ENCODE measurements at places on chromosomes 5 and 9.
A peak's percentile ranks its signal among the peaks of the same experiment; 100 is the strongest.

GRCh38 chr5:55997742-55998351 lies 3.1 kb upstream of the IL6ST start:
- H3K36me3 ChIP-seq: no peaks in the 10 kb centered on the region
- peaks cover 4% of the 10 kb centered on the region for H3K4me1 ChIP-seq
- DNase-seq: no peak

GRCh38 chr5:159106569-159107282 lies 7.0 kb upstream of the EBF1 start:
- no peaks in the 10 kb centered on the region for H3K36me3 ChIP-seq
- H3K27me3 ChIP-seq: no peaks in the 10 kb centered on the region
- no peak overlapping the region for H3K4me3 ChIP-seq
- DNase-seq: peak; percentile 80
- no peak overlapping the region for H3K27ac ChIP-seq
- peaks cover 10% of the 10 kb centered on the region for H3K4me1 ChIP-seq

DNA sequence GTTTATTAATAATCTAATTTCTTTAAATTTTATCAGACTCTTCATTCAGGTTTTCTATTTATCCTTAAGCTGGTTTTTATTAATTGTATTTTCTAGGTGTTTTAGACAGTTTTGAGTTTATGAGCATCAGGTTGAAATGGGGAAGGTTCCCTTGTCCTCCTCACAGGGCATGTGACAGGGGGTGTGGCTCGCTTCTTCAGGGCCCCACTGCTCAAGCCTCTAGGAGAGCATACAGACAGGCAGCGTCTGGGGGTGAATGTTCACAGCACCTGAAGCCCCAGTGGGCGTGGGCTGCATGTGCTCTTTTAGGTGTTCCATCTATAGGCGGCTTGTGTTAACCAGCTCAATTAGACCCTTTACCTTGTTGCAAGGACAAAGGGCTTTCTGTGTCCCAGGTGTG lies 78.2 kb upstream of the RUFY1 start:
- H3K4me3 ChIP-seq: no peak overlapping the region
- peaks cover 5% of the 10 kb centered on the region for H3K4me1 ChIP-seq
- H3K27me3 ChIP-seq: no peaks in the 10 kb centered on the region
- H3K27ac ChIP-seq: no peak overlapping the region

- H3K27me3 ChIP-seq: no peaks in the 10 kb centered on the region
- peaks cover 7% of the 10 kb centered on the region for H3K4me1 ChIP-seq
- no peak overlapping the region for H3K4me3 ChIP-seq
- H3K27ac ChIP-seq: peak overlapping the region; percentile 23
Observed at GRCh38 chr5:16810208-16810854, 125.8 kb downstream of the MYO10 start.

DNA sequence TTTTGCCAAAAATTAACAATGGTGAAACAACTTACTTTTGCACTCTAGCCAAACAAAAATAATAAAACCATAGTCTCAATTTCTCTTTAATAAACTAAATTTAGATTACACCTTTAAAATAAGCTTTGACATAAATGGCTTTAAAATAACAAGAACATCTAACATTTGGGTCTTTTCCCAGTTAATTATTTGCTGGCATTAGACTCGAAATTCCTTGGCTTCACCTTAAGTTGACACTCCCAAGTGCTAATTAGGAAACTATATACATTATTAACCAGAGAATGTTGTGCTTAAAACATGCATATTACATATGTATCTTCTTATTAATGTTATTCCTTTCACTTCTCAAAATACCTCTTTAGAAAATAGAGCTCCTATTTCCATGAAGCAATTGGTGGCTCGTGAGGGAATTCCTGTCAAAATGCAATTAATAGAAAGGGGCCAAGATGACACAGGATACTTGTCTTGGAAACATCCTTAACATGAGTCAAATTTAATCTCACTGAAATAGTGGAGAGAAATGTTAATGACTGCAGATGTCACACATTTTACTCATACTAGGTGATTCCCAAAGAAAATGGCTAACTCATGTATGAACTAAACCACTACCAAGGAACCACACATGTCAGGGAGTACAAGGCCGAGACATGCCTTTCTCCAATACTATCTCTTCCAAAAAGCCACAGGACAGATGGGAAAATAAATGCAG lies 932.9 kb upstream of the DMAC1 start:
- peaks cover 16% of the 10 kb centered on the region for H3K4me1 ChIP-seq
- H3K27me3 ChIP-seq: no peaks in the 10 kb centered on the region
- H3K27ac ChIP-seq: no peak overlapping the region
- H3K36me3 ChIP-seq: no peaks in the 10 kb centered on the region

DNA sequence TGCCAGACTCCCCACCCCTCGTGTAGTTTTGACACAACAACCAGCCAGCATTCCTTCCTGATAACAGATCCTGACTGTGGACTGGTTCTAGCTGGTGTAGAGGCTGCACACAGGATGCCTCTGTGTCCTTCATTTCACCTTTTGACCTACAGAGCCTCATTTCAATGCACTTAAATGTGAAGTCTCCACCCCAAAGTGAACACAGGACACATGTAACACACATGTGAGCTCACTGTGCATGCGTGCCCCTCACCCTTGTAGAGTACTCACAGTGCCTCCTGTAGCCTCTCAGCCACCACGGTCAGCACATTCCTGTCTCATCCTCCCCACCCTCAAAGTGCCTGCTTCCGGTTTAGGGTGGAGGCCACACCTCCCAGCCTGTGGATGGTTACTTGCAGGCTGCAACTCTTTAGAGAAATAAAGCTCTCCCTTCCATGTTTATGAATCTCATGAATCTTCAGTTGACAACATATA lies 11.6 kb upstream of the NKD2 start:
- peak overlapping the region; percentile 43 for H3K4me3 ChIP-seq
- no peak for DNase-seq
- H3K4me1 ChIP-seq: peaks cover 11% of the 10 kb centered on the region
- H3K27me3 ChIP-seq: no peaks in the 10 kb centered on the region

GRCh38 chr9:114799925-114800324 lies 5.9 kb downstream of the TNFSF15 start:
- H3K27ac ChIP-seq: no peak overlapping the region
- H3K4me1 ChIP-seq: peaks cover 17% of the 10 kb centered on the region
- no peaks in the 10 kb centered on the region for H3K27me3 ChIP-seq
- DNase-seq: no peak
- H3K36me3 ChIP-seq: no peaks in the 10 kb centered on the region

- DNase-seq: no peak
- H3K36me3 ChIP-seq: no peaks in the 10 kb centered on the region
- H3K27ac ChIP-seq: no peak overlapping the region
- peaks cover 10% of the 10 kb centered on the region for H3K4me1 ChIP-seq
Observed at GRCh38 chr5:7779019-7780005, 71.6 kb downstream of the CFAP90 start.

DNA sequence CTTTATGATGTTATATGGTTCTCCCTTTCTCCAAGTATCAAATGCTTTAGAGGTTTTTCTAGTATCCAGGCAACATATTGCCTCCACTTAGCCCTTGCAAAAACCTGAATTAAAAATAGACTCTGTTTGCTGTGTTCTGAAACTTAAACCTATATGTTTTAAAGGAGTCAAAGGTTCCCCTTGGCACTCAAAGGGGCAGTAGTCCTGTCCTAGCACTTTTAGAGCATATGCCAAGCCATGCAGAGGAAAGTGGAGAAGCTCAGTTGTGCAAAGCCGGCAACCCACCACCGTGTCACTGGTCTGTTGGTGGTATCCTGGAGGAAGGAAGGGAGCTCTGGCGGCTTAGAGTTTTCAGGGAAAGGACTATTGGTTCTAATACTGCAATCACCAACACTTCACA lies 154.3 kb downstream of the PIP5K1B start:
- H3K27ac ChIP-seq: no peak overlapping the region
- no peak for DNase-seq
- peaks cover 3% of the 10 kb centered on the region for H3K4me1 ChIP-seq
- H3K4me3 ChIP-seq: no peak overlapping the region
- no peaks in the 10 kb centered on the region for H3K27me3 ChIP-seq
- H3K36me3 ChIP-seq: no peaks in the 10 kb centered on the region

GRCh38 chr9:129570450-129571297 lies 50.2 kb downstream of the C9orf50 start:
- H3K36me3 ChIP-seq: no peaks in the 10 kb centered on the region
- H3K27ac ChIP-seq: no peak overlapping the region
- H3K4me3 ChIP-seq: no peak overlapping the region
- no peak for DNase-seq

DNA sequence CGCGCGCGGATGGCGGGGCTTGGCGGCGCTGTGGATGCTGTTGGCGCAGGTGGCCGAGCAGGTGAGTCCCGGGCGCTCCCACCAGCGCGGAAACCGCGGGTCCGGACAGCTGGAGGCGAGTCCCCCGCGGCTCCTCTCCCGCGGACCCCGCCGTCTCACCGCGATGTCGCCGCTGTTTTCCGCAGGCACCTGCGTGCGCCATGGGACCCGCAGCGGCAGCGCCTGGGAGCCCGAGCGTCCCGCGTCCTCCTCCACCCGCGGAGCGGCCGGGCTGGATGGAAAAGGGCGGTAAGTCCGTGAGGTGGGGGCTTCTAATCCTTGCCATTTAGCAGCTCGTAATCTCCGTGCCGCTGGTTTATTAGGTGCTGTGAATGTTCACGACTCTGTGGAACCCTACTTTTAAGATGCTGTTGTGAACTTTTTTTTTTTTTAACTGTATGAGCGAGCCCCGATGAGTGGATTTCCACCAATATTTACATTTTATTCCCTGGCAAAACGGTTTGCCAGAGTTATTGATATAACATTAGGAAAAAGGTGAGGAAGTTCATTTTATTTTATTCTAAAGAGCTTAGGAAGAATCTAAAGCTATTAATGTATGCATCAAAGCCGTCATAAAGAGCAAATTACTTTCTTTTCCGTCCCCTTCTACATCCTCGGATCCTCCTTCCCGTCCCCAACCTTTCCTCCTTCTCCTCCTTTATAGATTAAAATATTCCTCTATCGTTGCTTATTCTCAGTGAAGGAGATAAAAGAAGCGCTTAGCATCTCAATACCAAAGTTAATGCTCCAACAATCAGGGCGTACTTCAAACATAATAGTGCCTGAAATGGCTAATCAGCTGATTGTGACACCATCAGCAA lies 579 bp downstream of the ADAMTS16 start:
- no peak overlapping the region for H3K27ac ChIP-seq
- H3K36me3 ChIP-seq: no peaks in the 10 kb centered on the region
- H3K27me3 ChIP-seq: peaks cover 3% of the 10 kb centered on the region
- DNase-seq: no peak
- peak overlapping the region; percentile 15 for H3K4me3 ChIP-seq

DNA sequence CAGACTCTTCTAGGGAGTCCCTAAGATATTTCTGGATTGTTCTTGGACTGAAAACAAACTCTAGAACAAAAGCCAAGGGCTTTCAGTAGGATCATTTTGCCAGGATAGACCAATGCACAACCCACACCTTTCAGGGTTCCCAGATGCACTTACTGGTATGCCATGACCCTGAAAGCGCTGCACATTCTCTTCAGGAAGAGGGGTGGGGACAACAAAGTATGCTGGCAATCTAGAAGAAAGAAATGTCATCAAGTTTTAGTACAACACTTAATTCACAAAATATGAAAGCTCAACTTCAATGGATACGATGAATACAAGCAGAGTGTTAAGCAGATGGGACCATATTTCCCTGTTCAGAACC lies 57.2 kb downstream of the MTMR12 start:
- no peaks in the 10 kb centered on the region for H3K27me3 ChIP-seq
- peaks cover 11% of the 10 kb centered on the region for H3K4me1 ChIP-seq
- no peak overlapping the region for H3K27ac ChIP-seq
- H3K4me3 ChIP-seq: no peak overlapping the region

DNA sequence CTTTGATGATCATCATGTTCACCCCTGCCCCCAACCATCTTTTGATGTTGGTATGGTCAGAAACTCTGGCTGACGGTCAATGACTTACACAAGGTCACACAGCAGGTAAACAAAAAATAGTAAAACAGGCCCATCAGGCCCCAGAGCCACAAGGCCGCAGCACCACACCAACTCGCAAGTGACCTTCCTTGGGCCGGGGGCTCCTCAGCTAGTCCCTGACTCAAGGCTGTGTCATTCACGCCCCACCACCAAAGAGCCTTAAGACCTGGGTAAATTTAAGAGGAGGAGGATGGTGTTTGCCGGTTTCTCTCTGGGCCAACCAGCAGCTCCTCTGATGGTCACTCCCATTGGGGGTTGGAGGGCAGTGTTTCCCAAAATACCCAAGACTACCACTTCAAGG lies 55.8 kb downstream of the PSMB7 start:
- no peak for DNase-seq
- H3K36me3 ChIP-seq: peaks cover 8% of the 10 kb centered on the region
- H3K27me3 ChIP-seq: no peaks in the 10 kb centered on the region
- no peak overlapping the region for H3K4me3 ChIP-seq
- H3K4me1 ChIP-seq: peaks cover 2% of the 10 kb centered on the region
